Body of pancreas (tissue), 4 donors: ENCODE measurements at places on chromosomes 3 and 15. TPM values are rescaled to one million over a fixed set of nuclear protein-coding genes. Genes with fewer than 3 reads are reported as not detected.

- no peaks in the 10 kb centered on the region for H3K27me3 ChIP-seq
- no peak overlapping the region for H3K4me3 ChIP-seq
- no peaks in the 10 kb centered on the region for H3K4me1 ChIP-seq
- peak; percentile 13 for DNase-seq
- H3K27ac ChIP-seq: no peak overlapping the region
Observed at GRCh38 chr15:83605111-83605945, 48.6 kb upstream of the ADAMTSL3 start.

DNA sequence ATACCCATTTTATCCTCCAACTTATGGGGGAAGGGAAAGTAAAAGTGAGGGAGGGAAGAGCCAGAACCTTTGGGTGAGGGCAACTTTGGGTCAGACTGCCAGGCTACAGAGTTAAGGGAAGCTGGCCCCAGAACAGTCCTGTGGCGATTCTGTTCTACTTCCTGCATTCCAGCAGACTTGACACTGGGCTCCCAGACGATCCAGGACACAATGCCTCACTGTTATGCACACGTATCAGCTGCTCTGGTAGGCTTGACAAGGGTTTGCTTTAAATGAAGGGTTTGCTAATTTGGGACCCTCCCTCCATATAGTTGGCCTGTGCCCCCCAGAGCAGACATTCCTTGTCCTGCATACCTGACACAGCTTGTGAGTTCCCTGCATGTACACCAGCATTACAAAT lies 10.7 kb downstream of the GORASP1 start:
- H3K36me3 ChIP-seq: peaks cover 32% of the 10 kb centered on the region
- no peak overlapping the region for H3K4me3 ChIP-seq
- H3K27ac ChIP-seq: peak overlapping the region; percentile 61
- peak; percentile 45 for DNase-seq

GRCh38 chr3:42668793-42669217 lies 15.3 kb downstream of the ZBTB47 start:
- no peaks in the 10 kb centered on the region for H3K36me3 ChIP-seq
- H3K27ac ChIP-seq: no peak overlapping the region
- DNase-seq: no peak
- no peaks in the 10 kb centered on the region for H3K27me3 ChIP-seq
- no peaks in the 10 kb centered on the region for H3K4me1 ChIP-seq

DNA sequence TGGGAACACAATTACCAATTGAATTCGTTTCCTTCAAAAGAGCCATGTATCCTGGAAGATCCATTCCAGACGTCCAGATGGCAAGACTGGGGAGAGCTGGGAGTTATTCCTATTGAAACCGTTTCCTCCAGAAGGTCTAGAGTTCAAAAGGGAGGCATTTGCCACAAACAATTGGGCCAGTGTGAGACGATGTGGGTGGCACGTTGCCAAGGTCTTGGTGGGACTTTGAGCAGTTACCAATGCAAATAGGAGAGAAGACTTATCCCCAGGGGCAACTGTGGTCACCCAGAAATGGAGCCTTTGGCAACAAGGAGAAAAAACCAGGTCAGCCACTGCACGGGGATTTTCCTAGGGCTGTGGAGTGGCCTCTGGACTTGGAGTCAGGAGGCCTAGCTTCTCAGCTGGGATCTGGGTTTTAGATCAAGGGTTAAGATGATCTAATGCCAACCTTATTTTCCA lies 29.6 kb upstream of the TLE3 start:
- peaks cover 8% of the 10 kb centered on the region for H3K4me1 ChIP-seq
- H3K4me3 ChIP-seq: no peak overlapping the region
- H3K27me3 ChIP-seq: no peaks in the 10 kb centered on the region
- peak; percentile 48 for DNase-seq
- H3K27ac ChIP-seq: no peak overlapping the region
- no peaks in the 10 kb centered on the region for H3K36me3 ChIP-seq

DNA sequence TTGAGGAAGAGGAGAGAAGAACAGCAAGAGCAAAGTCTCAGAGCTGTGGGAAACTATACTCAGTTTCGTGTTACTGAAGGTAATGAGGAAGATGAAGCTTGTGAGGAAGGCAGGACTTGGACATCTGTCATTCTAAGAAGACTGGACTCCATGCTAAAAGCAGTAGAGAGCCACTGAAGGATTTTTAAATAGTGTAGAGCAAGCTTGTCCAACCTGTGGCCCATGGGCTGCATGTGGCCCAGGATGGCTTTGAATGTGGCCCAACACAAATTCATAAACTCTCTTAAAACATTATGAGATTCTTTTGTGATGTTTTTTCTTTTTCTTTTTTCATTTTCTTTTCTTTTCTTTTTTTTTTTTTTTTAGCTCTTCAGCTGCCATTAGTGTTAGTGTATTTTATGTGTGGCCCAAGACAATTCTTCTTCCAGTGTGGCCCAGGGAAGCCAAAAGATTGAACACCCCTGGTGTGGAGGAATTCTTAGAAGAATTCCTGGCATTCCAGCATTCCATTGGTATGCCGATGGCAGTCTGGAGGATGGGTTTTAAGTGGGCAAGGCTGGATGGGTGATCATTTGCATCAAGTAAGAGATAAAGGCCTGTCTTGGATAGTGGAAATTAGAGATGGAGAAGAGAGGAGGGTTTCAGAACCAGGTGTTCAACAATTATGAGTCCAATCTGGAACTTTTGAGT lies 6.9 kb upstream of the NFKBIZ start:
- no peak overlapping the region for H3K27ac ChIP-seq
- H3K4me3 ChIP-seq: no peak overlapping the region
- H3K27me3 ChIP-seq: no peaks in the 10 kb centered on the region
- H3K36me3 ChIP-seq: no peaks in the 10 kb centered on the region
- peaks cover 20% of the 10 kb centered on the region for H3K4me1 ChIP-seq
- DNase-seq: no peak

Gene DNAH12
- 0.99 TPM for total RNA-seq

Gene NMNAT3
- 12.9 TPM for total RNA-seq

DNA sequence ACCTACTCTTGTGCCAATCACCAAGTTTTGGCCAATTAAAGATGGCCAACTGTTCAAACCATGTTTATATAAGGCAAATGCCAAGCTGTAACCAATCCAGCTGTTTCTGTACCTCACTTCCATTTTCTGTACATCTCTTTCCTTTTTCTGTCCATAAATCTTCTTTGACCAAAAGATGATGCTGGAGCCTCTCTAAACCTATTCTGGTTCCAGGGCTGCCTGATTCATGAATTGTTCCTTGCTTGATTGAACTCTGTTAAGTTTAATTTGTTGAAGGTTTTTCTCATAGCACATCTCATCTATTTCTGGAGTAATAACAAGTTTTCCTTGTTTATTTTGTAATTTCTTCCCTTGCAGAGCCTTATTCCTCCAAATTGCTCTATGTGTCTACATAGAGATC lies 115.3 kb upstream of the SMAD3 start:
- DNase-seq: no peak
- no peak overlapping the region for H3K27ac ChIP-seq
- H3K27me3 ChIP-seq: no peaks in the 10 kb centered on the region

Gene PPP1R14D
- not detected for total RNA-seq

DNA sequence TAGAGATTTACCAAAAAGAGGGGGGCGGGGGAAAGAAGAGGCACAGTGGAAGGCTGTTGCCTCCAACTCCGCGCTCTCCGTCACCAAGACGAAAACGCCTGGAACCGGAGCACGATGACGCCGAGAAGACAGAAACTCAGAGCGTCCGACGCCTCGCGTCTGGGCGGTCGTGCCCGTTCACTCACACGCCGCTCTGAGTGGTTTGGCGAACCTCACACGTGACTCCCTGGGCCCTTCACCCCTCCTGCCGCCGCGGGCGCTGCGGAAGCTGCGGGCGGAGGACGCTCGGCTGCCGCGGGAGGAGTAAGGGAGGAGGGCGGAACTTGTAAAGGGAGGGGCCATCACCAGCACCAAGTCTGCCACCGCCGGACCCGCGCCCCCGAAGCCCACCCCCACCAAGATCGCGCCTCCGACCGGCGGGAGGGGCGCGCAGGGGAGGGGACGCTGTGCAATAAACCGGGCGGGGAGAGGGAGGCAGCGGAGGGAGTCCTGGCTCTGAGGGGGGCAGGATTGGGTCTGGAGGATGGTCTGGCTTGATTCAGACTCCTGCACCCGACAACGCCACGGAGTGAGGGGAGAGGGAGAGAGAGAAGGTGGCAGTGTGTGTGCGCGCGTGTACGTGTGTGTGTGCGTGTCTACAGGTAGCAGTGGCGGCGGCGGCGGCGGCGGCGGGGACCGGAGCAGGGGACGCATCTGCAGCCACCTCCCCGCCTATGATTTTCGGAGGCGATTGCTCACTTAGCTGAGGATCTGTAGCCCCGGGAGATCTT lies 1.9 kb upstream of the NLGN1 start:
- H3K27ac ChIP-seq: peak overlapping the region; percentile 26
- H3K4me3 ChIP-seq: peak overlapping the region; percentile 16
- no peaks in the 10 kb centered on the region for H3K27me3 ChIP-seq
- peak; percentile 74 for DNase-seq

Gene MYD88
- 11.9 TPM for total RNA-seq

GRCh38 chr3:188125076-188125475 lies 28.9 kb upstream of the LPP start:
- no peaks in the 10 kb centered on the region for H3K4me1 ChIP-seq
- no peaks in the 10 kb centered on the region for H3K36me3 ChIP-seq
- DNase-seq: no peak
- no peaks in the 10 kb centered on the region for H3K27me3 ChIP-seq
- no peak overlapping the region for H3K27ac ChIP-seq

DNA sequence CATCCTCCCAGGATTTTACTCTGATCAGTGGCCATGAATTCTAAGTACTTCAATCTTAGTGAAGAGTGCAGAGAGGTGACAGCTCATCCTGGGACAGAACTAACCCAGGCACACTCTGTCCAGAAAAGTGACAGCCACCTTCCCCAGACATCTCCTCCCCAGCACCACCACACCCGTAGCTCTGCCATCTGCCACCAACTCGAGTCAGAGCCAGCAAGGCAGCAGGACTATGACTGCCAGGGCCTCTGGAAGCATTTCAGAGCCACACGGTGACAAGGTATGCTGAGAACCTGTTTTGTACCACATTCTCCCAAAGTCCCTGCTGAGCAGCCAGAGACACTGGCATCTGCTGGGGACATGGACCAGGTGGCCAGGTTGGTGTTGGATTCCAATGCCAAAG lies 71.0 kb downstream of the NTRK3 start:
- no peaks in the 10 kb centered on the region for H3K36me3 ChIP-seq
- H3K27me3 ChIP-seq: no peaks in the 10 kb centered on the region
- no peak overlapping the region for H3K4me3 ChIP-seq
- H3K27ac ChIP-seq: no peak overlapping the region
- no peak for DNase-seq

Gene SAMD7
- total RNA-seq: not detected

DNA sequence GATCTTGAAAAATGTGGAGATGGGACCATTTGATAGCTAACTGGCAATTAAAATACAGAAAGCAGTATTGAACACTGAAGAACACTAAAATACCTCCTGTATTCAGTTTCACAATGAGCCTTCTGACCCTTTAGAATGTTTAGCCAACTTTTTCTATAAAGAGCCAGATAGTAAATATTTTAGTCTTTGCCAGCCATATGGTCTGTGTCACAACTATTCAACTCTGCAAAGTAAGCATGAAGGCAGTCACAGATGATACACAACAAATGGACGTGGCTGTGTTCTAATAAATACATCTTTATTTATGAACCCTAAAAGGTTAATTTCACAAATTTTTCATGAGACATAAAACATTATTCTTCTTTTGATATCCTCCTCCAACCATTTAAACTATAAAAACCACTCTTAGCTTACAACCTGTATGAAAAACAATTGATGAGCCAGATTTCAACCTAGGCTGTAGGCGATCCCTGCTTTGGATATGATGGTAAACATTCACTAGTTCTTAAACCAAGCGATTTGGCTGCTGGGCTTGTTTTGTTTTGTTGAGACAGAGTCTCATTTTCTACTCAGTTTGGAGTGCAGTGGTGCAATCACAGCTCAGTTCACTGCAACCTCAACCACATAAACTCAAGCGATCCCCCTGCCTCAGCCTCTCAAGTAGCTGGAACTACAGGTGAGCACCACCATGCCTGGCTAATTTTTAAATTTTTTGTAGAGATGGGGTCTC lies 13.6 kb upstream of the CSPG5 start:
- no peaks in the 10 kb centered on the region for H3K4me1 ChIP-seq
- no peak for DNase-seq
- no peak overlapping the region for H3K27ac ChIP-seq
- H3K4me3 ChIP-seq: no peak overlapping the region
- H3K27me3 ChIP-seq: no peaks in the 10 kb centered on the region

DNA sequence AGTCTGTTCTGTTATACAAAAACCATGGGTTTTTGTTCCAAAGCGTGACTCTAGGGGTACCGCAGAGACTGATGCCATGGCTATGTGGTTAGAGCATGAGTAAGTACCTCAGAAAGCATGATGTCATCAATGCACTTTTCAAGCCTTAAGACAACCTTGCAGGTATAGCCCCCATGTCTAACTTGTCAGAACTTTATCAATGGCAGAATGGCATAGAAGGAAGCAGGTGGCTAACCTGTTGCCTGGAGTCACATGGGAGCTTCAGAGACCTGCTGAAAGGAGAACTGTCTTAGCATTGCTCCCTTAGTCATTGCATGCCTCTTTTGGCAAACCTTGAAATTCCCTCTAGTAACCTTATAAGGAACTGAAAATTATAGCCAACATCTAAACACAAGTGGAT lies 52.5 kb downstream of the EOMES start:
- H3K4me3 ChIP-seq: no peak overlapping the region
- H3K27me3 ChIP-seq: no peaks in the 10 kb centered on the region
- H3K36me3 ChIP-seq: no peaks in the 10 kb centered on the region
- DNase-seq: no peak
- no peak overlapping the region for H3K27ac ChIP-seq

DNA sequence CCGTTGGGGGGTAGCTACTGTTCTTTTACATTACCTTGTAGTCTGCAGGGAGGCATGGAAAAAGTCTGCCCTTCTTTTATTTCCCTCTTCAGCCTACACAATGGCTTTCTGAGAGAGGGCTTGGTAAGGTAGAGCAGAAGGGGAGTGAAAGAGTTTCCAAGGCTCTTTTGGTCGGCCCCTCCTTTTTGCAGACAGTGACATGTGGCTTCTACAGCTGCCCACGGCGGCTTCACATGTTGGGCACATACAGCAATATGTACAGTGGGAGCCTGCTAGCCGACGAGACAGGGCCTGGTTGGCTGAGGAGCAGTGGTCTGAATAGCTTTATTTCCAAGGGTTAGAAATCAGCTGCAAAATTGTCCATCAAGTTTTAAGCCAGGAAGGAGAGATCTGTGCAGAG lies 4.0 kb downstream of the INAFM2 start:
- no peaks in the 10 kb centered on the region for H3K36me3 ChIP-seq
- H3K4me1 ChIP-seq: peaks cover 54% of the 10 kb centered on the region
- no peak for DNase-seq
- H3K27ac ChIP-seq: no peak overlapping the region

DNA sequence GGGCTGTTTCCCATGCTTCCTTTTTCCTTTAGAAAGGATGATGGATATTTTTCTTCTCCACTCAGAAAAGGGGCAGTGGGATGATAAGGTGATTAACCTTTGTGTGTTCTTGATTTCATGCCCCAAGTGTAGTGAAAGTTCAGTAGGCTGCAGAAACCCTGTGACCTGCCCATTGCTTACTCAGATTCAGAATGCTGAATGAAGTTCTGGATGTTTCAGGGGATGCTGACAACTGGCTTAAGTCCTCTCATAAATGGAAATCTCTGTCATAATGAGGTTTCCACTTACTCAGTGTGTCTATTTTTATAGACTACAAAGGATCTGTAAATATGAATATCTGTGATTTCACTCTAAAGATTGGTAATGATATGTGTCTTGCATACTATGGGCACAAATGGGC lies 471.3 kb upstream of the TPRG1 start:
- no peak overlapping the region for H3K27ac ChIP-seq
- no peaks in the 10 kb centered on the region for H3K27me3 ChIP-seq
- H3K4me1 ChIP-seq: no peaks in the 10 kb centered on the region
- DNase-seq: no peak

GRCh38 chr15:75140080-75140879 lies 61.4 kb upstream of the C15orf39 start:
- no peak for DNase-seq
- no peak overlapping the region for H3K27ac ChIP-seq
- H3K27me3 ChIP-seq: no peaks in the 10 kb centered on the region
- no peak overlapping the region for H3K4me3 ChIP-seq

Gene VWA5B2
- total RNA-seq: 6.0 TPM
